ENCODE measurements at places on chromosomes 3 and 15. TPM values are rescaled to one million over a fixed set of nuclear protein-coding genes. Genes with fewer than 3 reads are reported as not detected.

The CLSTN2 gene
- 2.0 TPM for polyA plus RNA-seq

The TMEM207 gene
- 18.1 TPM for polyA plus RNA-seq

GRCh38 chr15:80558631-80559319 lies 136.3 kb upstream of the ABHD17C start:
- DNase-seq: no peak

DNA sequence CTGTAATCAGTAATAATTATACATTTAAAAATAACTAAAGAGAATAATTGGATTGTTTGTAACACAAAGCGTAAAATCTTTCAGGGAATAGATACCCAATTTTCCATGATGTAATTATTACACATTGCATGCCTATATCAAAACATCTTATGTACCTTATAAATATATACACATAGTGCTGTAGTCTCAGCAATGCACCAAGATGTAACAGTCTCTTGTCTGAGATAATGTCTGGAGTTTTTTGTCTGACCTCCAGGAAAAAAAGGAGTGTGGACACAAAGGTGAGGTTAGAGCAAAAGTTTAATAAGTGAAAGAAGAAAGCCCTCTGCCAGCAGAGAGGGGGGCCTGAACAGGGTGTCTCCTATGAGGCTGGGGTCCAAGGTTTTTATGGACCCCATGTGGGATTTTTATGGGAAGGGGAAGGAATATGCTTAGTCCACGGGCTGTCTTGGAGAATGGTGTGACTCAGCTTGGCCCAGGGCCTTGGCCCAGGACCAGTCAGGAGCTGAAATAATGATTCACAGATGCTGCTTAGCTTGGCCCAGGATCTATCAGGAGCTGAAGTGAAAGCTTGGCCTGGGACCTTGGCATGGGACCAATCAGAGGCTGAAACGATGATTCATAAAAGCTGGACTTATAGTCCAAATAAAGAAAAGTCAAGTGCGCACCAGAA lies 545.0 kb downstream of the ZPLD1 start:
- DNase-seq: peak; percentile 58

DNA sequence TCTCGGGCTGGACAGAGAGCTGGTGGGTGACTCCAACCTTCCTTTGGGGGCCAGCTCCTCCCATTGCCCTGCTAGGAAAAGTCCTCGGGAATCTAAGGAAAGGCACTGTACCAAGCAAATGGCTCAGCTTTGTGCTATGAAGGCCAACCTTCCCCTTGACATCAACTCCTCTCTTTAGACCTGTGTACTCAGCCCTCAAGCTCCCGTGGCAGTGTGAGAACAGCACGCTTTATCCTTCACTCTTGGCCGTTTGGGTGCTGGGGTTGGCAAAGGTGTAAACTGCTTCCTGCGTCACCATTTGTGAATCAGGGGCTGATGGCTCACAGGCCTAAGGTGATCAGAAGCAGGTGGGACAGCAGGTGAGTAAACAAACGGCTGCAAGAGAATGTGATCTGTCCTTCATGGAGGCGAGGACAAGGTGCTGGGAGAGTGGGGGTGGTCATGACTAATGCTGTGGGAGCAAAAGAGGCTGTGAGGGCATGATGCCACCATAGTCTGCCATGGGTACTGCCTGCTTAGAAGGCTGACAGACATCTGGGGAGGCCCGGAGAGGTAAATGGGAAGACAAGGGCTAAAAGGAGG lies 165.2 kb upstream of the TPM1 start:
- DNase-seq: no peak

- DNase-seq: no peak
These were observed 89.2 kb upstream of the MEF2A start for GRCh38 chr15:99476413-99477222.

GRCh38 chr3:140559546-140559945 lies 118.3 kb upstream of the TRIM42 start:
- DNase-seq: no peak

DNA sequence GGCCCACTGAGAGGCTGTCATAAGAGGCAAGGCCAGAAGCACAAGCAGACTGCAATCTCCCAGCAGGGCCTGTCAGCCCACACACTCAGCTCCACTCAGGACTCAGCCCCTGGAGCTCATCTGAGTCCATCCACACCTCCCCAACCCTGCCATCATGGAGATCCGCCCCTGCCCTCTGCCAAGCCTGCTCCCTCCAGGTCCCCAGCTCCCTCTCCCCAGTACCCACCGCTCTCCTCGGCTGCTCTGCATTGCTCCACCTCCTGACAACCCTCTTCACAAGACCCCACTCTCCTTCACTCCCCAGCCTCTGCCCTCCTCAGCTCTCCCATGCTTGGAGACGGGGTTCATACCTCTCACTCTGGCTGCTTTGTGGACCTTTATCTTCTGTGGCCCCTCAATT lies 11.1 kb downstream of the POC1A start:
- DNase-seq: no peak

DNA sequence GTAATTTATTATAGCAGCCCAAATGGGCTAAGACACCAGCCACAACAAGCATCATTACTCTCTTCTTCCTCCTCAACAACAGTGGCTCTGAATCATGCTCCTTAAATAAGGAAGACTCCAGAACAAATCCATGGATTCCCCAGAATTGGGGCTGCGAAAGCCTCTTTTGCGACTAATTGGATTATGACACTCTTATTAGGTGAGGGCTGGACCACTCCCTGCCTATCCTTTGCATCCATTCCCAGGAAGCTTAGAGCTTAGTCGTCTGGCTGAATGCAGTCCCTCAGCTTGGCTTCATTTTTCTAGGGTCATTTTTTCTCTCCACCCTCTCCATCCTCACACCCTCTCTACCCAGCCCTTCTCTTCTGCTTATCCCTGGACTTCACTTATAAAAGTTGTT lies 227.7 kb downstream of the ZNF621 start:
- DNase-seq: no peak

DNA sequence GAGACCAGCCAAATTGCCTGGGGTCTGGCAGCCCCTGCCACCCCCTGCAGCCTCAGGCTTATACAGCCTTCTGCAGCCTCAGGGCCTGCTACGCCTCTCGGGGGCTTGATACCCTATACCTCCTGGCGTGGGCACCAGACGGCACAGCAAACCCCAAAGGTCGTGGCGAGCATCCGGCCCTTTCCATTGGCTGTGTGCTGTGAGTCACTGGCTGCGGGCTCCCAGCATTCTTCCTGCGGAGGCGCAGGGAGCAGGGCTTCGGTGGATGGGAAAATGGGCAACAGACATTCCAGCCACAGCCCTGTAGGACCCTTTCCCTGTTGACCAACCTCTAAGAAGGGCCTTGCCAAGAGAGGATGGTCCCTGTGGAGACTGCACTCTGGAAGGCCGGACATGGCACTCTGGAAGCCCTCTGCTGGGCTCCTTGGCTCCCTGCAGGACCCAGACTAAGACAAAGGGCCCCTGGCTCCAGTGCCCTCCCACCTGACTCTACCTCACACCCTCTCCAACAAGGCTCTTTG lies 59.6 kb downstream of the ITGA11 start:
- no peak for DNase-seq

The GP9 gene
- polyA plus RNA-seq: 0.47 TPM

GRCh38 chr3:133269393-133269792 lies 130.5 kb upstream of the BFSP2 start:
- no peak for DNase-seq

DNA sequence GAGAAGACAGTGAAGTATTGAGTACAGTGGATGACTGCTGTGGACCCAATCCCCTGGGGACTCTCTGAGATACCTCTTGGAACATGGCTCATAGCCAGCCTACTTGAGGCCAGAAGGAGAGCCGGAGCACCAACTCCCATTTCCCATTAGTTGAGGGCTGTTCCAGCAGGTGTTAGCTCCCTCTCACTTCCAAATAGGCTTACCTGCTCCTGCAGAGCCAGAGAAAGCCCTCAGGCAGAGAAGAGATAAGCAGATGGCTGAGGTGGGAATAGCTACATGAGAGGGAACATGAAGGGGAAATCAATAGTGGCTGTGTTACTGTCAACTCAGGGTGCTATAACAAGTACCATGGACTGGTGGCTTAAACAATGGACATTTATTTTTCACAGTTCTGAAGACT lies 4.6 kb upstream of the CCK start:
- DNase-seq: no peak

DNA sequence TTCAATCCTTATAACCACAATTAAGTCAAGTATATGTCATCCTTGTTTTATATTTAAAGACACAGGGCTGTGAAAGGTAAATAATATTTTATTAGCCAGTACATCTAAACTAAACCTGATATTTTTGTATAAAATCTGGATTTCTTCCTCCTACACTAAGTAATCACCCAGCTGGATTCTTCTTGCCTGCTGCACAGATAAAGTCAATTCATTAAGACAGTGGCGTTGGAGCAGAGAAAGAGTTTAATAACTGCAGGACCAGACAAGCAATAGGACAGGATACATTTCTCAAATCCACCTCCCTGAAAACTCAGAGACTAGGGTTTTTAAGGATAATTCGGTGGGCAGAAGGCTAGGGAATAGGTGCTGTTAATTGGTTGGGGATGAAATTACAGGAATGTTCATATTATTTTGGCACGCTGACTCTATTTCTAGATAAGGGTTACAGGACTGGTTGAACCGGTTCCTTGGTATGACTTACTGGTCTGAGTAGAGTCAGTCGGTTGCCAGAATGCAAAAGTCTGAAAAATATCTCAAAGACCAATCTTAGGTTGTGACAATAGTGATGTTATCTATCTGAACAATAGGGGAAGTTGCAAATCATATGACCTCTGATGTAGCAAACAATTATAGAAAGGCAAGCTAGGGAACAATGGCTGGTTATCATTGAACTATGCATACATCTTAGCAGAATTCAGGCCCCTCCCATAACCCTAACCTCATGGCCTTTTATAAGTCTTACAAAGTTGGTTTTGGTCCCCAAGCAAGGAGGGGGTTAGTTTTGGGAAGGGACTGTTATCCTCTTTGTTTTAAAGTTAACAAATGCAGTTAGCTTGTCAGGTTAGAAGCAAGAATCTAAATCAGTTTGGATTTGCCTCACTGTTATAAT lies 244.8 kb downstream of the ALCAM start:
- DNase-seq: no peak

- DNase-seq: no peak
These were observed 177.1 kb upstream of the PFN2 start for GRCh38 chr3:150147776-150148175.

DNA sequence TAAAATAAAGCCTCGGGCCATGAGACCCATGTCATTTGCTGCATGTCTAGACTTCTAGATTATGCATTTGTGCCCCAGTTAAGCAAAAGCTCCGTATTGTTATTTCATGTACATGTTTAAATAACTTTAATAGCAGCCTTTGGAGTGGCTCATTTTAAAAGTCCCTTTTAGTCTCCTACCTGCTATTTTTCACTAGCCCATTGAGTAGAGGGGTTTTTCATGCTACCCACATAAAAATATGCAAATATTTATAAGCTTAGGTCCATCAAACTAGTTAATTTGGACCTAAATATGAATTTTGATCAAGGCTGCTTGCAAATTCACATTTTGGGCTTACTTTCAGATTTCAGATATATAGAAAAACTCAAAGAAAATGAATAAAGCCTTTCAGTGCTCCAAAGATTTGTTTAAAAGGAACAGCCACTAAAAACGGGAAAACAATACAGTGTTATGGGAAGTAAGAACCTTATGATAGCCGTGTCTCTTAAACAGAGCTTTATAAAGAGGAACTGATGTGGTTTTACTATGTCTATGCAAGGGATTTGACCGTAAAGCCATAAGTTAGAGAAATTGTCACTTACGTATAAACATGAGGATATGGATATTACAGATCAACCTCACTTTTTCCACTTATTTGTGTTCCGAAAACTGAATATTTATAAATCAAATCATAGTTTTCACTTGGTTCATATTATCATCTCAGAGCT lies 30.0 kb downstream of the FILIP1L start:
- DNase-seq: no peak

- no peak for DNase-seq
These were observed 69.4 kb downstream of the AAGAB start for GRCh38 chr15:67185051-67185450.

The OCA2 gene
- 9.0 TPM for polyA plus RNA-seq

The CFAP20DC gene
- polyA plus RNA-seq: 5.4 TPM

DNA sequence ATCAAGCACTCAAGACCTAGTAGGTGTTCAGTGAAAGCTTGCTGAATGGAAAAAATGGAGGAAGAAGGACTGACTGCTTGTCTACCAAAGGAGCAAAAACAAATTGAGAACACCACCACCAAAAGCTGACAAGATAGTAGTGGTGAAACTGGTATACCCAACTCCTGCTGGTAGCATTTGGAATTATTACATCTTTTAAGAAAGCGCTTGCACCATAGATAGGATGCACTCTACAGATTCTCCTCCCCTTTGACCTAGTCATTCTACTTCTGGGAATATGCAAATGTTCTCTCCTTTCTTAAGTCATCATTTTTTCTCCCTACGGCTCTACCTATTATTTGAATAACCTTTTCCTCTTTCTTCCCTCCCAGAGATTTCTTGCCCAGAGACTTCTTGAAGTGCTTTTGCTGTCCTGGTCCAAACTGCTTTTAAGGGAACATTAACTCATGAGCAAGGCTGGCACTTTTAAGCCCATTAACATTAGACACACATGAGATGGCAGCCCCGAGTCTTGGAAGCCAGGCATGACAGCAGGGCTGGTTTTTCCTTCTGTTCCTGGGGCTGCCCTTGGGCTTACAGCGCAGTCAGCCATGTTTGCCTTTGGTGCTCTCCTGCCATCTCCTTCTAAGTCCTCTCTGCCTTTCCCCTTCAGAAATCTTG lies 75.0 kb upstream of the TLE3 start:
- no peak for DNase-seq

The PLA2G4E gene
- not detected for polyA plus RNA-seq

GRCh38 chr15:39697509-39697908 lies 85.1 kb downstream of the FSIP1 start:
- DNase-seq: no peak

The OR5K2 gene
- 1.2 TPM for polyA plus RNA-seq

GRCh38 chr3:155079746-155080487 lies at the start of gene MME:
Gene MME, plus strand, starts transcription at chr3:155080319. Its CDS starts 3,849 bp downstream, at chr3:155084168.
- peak; percentile 47 for DNase-seq

Data from left kidney (tissue), 8 donors.